ENCODE measurements at places on chromosomes 6 and 20. TPM values are rescaled to one million over a fixed set of nuclear protein-coding genes. Genes with fewer than 3 reads are reported as not detected.

DNA sequence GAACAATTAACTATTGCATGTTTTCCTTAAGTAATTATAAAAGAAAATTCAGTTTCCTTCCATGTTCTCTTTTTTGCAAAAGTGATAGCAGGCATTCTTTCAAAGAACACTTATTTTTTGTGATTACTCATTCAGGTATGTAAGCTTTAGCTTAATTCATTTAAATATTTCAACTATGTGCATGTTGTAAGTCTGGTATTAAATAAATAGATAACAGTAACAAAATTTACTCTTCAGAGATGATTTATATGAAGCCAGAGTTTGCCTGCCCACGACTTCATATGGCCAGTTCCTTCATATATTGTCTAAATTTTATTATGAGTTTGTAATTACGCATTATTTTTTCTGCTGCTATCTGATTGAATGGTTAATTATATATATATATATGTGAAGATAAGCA lies 110.9 kb downstream of the ADGRG6 start:
- H3K4me3 ChIP-seq: no peak overlapping the region
- no peak overlapping the region for H3K27ac ChIP-seq
- no peaks in the 10 kb centered on the region for H3K36me3 ChIP-seq
- H3K27me3 ChIP-seq: no peaks in the 10 kb centered on the region

- no peaks in the 10 kb centered on the region for H3K27me3 ChIP-seq
- H3K4me3 ChIP-seq: no peak overlapping the region
- no peak overlapping the region for H3K27ac ChIP-seq
- no peak for DNase-seq
- H3K4me1 ChIP-seq: no peaks in the 10 kb centered on the region
- peaks cover 53% of the 10 kb centered on the region for H3K36me3 ChIP-seq
Measured at GRCh38 chr20:20529597-20529996, 161.7 kb downstream of the INSM1 start.

DNA sequence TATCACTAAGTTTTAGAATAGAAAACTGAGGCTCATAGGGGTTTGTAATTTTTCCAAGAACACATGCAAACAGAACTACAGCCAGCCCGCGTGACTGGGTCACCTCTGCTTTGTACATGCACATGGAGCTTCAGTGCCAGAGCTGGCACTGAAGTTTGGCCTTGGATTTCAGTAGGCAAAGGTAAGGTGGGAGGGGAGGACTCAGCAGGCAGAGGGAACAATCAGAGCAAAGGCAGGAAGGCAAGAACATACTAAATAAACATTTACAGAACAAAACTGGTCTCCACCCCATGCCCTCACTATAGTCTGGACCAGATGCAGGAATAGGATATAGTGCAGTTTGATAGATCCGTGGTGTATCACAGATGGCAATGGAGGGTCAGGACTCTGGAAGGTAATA lies 13.6 kb upstream of the ABRACL start:
- no peaks in the 10 kb centered on the region for H3K36me3 ChIP-seq
- no peak overlapping the region for H3K27ac ChIP-seq
- no peak overlapping the region for H3K4me3 ChIP-seq
- H3K27me3 ChIP-seq: no peaks in the 10 kb centered on the region
- peaks cover 6% of the 10 kb centered on the region for H3K4me1 ChIP-seq

The GMPR gene
- polyA plus RNA-seq: 4.3 TPM

GRCh38 chr6:127956260-127956888 lies 55.5 kb upstream of the THEMIS start:
- no peak for DNase-seq
- no peak overlapping the region for H3K27ac ChIP-seq
- H3K36me3 ChIP-seq: no peaks in the 10 kb centered on the region
- no peaks in the 10 kb centered on the region for H3K27me3 ChIP-seq
- no peak overlapping the region for H3K4me3 ChIP-seq
